ENCODE measurements at places on chromosomes 7 and 10. TPM values are rescaled to one million over a fixed set of nuclear protein-coding genes. Genes with fewer than 3 reads are reported as not detected.

- DNase-seq: no peak
Measured at GRCh38 chr10:106582291-106582690, 582.2 kb downstream of the SORCS1 start.

GRCh38 chr10:116891208-116891607, 41.9 kb downstream of the ENO4 start:
- no peak for DNase-seq

DNA sequence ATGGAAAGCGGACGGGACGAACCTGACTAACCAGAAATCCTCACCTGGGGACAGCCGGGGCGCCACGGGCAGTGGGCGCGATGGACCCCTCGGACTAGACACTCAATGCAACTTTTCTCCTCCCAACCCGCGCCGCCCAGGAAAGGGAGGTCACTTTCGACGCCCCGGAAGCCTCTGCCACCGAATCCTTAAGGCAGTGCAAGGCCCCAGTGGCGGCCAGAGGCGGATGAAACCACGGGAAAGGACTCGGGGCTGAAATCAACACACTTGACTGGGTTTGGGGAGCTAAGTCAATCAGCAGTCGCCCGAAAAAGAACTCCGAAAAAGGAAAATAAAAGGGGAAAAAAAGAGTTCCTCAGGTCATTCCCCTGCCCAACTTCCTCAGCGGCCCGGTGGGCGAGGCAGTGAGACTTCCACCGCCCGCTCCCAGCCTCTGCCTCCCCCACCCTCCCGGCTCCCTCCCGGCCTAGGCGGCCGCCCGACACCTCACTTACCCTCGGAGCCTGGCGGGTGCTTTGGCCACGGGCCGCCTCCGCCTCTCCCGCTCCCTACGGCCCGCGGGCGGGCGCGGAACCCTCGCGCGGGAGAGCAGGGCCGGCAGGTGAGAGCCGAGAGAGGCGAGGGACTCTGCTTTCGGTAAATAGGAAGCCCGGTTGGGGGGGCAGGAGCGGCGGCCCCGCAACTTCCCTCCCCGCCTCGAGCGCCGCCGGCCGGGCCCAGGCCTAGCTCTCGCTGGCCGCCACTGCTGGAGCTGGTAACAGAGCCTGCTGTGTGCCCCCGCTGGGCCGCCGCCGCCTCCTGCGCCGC, 518 bp downstream of the WAPL start:
- no peak for DNase-seq

- no peak for DNase-seq
Measured at GRCh38 chr7:95199779-95200558, 124.4 kb downstream of the PON1 start.

GRCh38 chr10:62178568-62178967, 90.1 kb downstream of the RTKN2 start:
- no peak for DNase-seq

DNA sequence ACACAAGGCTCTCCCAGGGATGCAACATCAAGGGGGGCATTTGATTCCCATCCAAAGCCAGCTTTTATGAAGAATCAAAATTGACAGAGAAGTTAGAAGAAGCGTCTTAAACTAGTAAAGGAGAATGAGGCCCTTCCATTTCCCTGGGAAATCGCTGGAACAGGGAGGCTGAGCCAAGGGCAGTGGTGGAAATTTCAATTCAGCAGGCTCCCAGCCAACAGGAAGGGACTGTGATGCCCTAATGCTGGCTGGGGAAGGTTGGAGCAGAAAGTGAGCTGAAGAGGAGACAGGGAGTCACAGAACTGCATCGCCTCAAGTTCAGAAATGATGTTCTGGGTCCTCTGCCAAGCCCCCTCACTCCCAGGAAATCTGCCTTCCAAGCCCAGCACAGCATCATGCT, 517.3 kb downstream of the GRID1 start:
- no peak for DNase-seq

- DNase-seq: no peak
Measured at GRCh38 chr10:113947184-113948041, 93.0 kb downstream of the NHLRC2 start.

- DNase-seq: no peak
Measured at GRCh38 chr10:113091920-113092319, 141.9 kb downstream of the TCF7L2 start.

DNA sequence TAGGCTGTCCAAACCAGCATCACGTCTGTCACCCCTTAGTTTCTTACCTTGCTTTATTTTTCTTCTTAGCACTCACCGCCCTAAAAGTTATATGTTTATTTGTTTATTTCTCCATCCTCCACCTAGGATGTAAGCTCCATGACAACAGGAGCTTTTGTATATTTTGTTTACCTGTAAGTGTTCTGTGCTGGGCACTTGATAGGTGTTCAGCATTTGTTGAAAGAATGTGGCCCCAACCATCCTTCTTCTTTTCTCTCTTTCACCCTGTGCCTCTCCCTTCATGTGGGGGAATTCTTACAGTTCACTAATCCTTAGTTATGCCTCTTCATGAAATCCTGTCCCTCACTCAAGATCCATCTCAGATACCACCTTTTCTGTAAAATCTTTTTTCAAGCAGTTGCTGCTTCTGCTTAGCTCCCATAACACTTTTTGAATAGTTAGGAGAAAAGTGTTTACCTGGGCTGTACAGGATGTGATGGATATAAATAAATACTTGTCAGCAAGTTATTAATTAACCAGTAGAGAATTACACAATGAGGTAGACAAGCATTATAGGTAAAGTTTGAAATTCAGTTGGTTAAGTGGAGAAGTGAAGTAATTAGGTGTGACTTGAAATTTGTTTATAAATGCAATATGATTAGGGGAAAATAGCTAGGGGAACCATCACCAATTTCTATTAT, 9.7 kb downstream of the AHR start:
- DNase-seq: no peak

GRCh38 chr7:126780993-126781392, 471.7 kb downstream of the GRM8 start:
- no peak for DNase-seq

GRCh38 chr7:5354460-5355232, 69.0 kb downstream of the TNRC18 start:
- DNase-seq: no peak

DNA sequence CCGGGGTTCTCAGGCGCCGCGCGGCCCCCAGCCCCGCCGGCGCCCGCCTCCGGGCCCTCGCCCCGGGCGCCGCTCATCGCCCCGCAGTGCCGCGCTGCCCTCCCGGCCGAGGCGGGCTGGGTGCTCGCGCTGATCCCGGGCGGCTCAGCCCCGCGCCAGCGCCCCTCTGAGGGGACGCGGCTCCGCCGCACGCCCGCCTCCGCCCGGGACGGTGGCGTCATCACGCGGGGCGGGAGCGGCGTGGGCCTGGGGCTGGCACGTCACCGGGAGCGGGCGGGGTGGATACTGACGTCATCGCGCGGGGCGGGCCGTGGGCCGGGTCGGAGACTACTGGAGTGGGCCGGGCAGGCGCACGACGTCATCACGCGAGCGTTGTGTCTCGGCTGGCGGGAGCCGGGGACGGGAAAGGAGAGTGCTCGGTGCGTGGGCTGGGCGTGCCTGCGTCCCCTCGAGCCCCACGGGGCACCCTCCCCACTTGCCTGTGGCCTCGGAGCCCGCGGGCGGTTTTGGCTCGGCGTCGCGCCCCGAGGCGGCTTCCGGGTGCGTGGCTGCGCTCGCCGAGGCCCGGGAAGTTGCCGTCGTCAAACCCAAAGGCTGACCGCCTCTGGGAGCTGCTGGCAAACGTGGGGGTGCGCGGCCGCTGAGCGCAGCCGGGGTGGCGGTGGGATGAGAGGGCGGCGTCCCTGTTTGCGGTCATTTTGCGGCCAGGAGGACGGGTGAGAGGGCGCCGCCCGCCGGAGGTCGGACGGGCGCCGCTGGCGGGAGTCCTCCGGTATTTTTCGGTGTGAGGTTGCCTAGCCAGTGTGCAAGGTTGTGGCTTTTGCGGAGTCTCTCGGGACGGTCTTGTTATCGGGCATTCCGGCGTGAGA, at the start of gene ESYT2:
Gene ESYT2 (minus strand): TSS at position 168 of the 869 bp plus-strand sequence. CDS start 91 bp downstream, at position 77.
- peak; percentile 87 for DNase-seq

- DNase-seq: no peak
Measured at GRCh38 chr10:118955951-118956801, 73.3 kb upstream of the NANOS1 start.

GRCh38 chr10:43252166-43252782, 14.6 kb downstream of the RASGEF1A start:
- DNase-seq: no peak

- DNase-seq: peak; percentile 80
Measured at GRCh38 chr7:47669178-47669891, 87.4 kb upstream of the TNS3 start.

- DNase-seq: no peak
Measured at GRCh38 chr10:56920601-56921261, 559.7 kb upstream of the ZWINT start.

DNA sequence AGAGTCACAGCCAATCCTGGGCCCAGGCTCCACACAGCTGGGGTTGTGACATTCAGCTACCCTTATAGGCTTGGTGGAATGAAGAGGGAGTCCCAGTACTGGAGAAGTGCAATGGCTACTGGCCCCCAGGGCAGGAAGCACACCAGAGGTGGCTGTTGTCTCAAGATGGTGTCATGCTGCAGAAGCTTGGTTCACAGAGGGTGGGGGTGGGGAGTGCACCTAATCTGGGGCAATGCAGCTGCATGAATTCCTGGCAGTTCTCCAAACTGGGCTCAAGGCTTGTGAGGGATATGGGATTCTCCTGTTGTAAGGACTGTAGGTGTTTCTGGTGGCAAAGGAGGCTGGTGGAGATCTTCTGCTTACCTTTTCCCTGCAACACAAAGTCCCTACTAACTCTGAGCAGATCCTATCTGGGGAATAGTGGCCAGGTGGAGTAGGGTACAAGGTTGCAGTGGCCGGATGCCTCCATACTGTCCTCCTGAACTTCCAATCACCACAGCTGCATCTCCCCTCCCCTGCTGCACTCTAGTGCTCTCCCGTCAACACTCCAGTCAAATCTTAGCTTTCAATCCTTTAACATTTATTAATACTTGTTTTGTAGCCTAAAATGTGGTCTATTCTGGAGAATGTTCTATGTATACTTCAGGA, 27.4 kb upstream of the PLA2G12B start:
- peak; percentile 39 for DNase-seq

GRCh38 chr10:98510412-98510995, 63.8 kb upstream of the HPS1 start:
- DNase-seq: no peak

DNA sequence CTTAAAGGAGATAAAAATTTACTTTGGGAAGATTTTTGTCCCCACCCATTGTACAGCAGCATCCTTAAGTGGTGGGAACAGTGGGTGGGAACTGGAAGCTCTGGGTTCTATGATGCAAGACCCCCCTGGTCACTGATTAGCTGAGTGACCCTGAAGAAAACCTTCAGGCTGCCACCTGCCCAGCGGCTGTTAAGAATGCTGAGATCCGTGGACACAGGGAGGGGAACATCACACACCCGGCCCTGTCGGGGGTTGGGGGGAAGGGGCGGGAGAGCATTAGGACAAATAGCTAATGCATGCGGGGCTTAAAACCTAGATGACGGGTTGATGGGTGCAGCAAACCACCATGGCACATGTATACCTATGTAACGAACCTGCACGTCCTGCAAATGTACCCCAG, 14.5 kb downstream of the CARD11 start:
- DNase-seq: no peak

GRCh38 chr7:36455646-36456045, 66.0 kb downstream of the ANLN start:
- no peak for DNase-seq

DNA sequence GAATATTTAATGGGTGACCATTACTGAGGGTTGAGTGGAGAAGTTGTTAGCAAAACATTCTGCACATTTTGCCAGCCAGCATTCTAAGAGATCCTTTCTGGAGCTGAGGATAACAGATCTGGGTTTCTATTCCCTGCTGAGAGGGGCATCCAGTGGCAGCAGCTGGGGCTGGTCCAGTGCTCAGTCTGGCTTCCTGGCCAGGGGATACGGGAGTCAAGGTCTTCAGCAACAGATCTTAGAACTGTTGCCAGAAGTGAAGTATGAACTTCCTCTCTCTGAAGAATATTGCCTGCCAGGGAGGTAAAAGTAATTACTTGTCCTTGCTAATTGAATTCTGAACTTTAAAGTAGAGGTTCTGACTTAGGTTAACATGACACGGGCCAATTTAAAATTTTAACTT, 568.4 kb downstream of the REEP3 start:
- no peak for DNase-seq

DNA sequence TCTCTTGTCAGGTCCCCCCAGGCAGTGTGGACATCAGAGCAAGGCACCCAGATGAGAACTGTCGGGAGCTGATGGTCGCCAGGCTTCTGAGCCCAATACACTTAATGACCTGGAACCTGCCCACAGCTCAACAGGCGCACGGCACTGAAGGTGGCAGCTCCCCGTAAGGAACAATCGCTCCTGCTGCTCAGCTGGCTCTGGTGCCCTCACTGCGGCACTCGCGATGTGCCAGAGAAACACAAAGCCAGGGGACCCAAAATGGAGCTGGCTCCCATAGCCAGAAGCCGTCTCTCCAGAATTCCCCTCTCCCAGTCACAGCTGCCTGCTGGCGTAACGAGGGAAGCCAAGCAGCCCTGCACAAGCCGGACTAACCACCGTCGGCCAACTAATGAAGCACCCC, 6.3 kb downstream of the CALN1 start:
- no peak for DNase-seq

GRCh38 chr10:22417736-22418268, 72.5 kb downstream of the SPAG6 start:
- no peak for DNase-seq

GRCh38 chr7:156667110-156667426, 26.5 kb downstream of the RNF32 start:
- DNase-seq: no peak

Gene ASL
- total RNA-seq: 37.9 TPM

Gene HDAC9
- total RNA-seq: 19.5 TPM

Data from foreskin keratinocyte (primary cell).